ENCODE measurements at places on chromosomes 5 and 9.

- DNase-seq = no peak
Observed at GRCh38 chr5:145800181-145800580, 35.0 kb downstream of the PRELID2 start.

DNA sequence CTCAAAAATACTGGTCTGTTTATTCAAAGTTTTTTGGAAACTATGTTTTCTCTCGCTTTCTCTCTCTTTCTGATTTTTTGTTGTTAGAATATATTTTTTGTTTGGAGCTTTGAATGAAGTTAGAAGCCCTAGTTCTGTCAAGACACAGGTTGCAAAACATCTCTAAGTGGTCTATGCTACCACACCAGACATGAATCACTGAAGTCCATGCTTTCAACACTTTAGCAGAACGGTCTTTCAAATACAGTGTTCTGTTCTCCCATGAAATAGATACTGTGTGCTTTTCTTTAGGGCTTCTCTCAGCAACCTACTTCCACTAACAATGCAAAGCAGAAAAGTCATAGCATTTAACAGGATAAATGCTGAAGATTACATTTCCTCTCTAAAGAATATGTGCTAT, 392.5 kb downstream of the TMEM167A start:
- DNase-seq = no peak

DNA sequence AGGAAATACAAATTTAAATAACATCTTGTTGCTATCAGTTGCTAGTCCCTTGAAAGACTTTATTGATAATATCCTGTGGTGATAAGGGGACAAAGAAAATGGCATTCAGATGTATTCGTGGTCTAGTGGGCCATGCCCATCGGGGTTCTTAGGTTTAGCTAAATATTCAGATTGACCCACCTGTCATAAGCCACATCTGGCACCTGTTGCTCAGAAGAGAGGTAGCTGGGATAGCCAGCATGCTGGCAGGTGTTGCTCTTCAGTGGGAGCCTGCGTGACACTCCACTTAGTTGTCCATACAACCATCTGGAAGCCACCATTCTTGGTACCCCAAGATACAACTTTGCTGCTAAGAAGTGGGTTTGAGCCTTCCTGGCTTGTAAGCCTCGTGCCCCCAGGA, 36.7 kb downstream of the F2RL2 start:
- no peak for DNase-seq

DNA sequence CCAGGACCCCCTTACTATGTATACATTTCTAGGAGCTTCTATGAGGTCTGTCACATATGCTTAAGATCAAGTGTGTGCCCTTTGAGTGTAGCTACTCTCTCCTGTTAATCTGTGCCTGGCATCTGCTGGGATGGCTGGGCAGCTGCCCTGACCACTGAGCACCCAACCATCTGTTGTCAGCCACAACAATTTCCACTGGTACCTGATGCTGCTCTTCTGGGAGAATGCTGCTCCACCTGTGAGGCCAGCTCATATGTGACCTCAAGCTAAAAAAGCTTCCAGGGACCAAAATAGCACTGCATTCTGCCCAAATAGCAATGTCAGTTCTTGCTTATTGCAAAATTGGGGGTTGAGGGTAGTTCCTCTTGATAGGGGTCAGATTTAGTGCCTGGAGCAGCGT, 595.6 kb downstream of the RAB3C start:
- no peak for DNase-seq

GRCh38 chr9:137280474-137281344, 3.2 kb downstream of the TOR4A start:
- no peak for DNase-seq

DNA sequence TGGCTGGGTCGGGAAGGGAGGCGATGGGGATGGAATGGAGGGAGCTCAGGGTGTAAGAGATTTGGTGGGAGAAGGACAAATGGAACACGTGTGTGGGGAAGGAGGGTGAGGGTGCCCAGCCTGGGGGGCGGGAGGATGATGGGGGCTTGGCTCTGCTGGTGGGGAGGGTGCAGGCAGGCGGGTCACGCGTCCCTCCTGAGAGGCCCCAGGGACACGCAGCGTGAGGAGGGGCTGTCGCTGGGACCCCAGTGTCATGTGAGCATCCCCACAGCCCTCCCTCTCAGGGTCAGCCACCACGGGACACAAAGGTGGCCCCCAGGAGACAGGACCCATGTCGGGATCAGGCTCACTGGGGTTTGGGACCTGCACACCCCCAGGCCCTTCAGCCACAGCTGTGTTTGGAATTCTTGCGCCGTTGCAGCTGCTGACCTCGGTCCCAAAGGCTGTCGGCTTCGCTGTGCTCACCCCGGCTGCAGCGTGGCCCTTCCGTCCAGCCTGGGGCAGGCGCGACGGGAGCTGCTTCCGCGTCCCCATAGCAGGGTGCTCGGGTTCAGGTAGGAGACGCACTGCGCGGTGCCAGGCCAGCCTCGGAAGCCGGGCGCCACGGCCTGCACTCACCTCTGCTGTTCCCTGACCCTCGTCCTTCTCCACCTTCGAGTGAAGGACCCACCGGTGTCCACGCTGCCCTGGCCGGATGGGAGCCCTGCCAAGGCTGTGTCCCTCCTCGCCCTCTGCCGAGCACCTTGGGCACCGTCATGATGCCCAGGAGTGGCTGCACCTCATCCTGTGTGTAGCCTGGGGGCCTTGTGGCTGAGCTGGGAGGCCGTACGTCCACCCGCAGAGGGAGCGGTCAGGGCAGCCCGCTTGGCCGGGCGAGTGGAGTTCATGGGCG, 5.4 kb downstream of the SLC6A19 start:
- DNase-seq = no peak

Data from stimulated activated CD4-positive, alpha-beta T cell treated with anti-CD3 and anti-CD28 coated beads, TNF-alpha, amount 100 ng/mL, for 4 hours (primary cell).